ENCODE measurements at places on chromosomes 3 and 15.
A peak's percentile ranks its signal among the peaks of the same experiment; 100 is the strongest.

- no peak for DNase-seq
Measured at GRCh38 chr3:43004282-43004681, 25.2 kb downstream of the GASK1A start.

DNA sequence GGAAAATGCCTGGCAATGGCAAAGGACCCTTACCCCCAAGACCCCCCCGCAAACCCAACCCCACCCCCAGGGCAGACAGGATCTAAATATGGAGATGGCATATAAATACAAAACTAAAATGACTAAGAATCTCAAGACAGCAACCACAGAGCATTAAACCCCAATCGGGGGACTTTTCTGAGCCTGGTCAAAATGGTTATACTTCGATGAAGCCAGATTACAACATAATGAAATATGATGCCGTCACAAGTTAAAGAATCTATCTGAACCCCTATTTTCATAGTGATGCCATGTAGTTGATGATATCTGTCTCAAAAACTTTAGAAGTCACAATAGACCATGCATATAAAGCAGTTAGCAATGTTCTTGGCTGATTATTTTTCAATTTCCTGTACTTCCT is 223.6 kb downstream of the CGGBP1 start:
- no peak for DNase-seq

DNA sequence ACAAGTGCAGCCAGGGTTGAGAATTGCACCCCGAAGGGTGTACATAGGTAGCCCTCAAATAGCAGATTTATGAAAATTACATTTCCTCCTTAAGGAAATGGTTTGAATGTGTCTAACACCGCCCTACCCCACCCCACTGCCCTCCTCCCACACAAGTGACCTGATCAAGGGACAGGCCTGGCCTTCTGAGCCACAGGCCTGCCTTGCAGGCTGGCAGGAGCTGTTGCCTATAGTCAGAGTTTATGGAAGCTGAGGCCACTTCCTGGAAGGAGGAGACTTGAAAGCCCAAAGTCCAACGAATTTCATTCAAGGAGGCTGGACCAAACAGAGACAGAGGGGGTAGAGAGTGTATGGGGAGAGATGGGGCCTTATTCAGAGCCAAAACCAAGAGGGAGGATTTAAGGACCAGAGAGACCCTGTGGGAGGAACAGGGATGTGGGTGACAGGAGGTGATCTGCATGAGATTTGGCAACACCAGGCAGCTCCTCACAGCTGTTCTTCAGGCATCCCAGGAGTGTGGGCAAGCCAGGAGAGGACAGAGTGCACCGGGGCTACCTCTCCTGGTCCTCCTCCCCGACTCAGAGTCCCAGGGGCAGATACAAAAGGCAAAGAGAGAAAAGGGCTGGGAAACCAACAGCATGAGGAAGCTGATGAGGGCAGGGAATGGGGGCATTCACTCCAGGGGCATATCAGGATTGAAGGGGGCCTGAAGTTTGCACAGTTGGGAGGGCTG is 100.4 kb upstream of the HES1 start:
- DNase-seq: no peak

- no peak for DNase-seq
Measured at GRCh38 chr3:11933529-11933928, 70.7 kb upstream of the SYN2 start.

- no peak for DNase-seq
Measured at GRCh38 chr3:66985336-66985920, 12.7 kb upstream of the KBTBD8 start.

DNA sequence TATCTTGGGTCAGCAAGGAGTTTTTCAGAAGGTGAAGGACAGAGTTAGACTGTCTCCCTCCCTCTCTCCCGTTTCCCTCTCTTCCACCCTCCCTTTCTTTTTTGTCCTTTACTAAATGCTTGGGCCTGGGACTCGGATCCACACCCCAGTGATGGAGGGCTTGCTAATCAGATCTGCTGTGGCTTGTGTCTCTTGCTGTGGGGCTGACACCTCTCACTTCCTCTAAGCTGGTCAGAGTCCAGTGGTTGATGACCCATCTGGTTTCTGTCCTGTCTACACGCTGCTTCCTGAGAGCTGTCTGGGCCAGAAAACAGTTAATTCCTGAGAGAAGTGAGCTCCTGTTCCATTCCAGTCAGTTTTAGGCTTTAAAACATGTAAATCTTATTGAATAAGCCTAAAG is 849 bp downstream of the TRAK1 start:
- DNase-seq: no peak

GRCh38 chr15:73573572-73573971 is 59.6 kb downstream of the NPTN start:
- DNase-seq: peak; percentile 42

DNA sequence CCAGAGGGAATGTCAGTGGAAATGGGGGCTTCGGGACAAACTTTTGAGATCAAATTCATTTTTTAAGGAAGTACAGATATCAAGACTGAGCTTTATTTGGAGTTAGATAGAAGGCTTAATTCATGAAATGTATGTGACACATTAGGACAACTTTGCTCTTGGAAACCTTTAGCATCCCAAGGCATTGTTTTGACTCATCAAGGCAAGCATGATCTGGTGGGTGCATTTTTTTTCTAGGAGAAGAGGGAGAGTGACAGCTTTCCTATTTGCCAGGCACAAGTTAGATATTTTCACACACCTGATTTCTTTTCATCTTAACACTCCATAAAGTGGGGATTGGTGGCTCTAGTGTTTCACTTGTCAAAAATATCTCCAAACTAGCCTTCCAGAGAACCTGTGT is 61.5 kb upstream of the RPL35A start:
- no peak for DNase-seq

DNA sequence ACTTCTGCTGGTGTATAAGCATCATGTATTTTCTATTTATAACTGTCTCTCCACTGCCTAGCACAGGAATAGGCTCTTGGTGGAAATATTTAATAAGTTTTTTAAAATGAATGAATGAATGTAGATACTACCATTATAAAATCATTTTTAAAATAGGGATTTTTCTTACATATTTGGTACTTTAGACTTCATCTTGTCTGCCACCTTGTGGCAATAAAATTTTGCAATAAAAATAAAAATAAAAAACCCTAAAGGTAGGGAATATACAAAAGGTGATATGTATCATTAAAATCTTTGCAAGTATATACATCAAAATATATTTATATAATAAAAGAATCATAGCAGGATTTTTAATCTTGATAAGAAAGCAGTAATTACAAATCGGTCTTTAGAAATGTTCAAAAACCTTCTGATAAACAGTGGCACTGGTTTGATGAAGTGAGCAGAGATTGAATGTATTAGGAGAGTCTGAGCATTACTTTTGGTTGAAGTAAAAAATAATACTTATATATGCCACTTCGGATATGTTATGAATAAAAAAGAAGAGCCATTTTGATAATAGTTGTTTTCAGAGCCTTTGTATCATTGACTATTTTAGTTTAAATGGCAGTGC is 95.2 kb downstream of the SPATA16 start:
- no peak for DNase-seq

- no peak for DNase-seq
Measured at GRCh38 chr3:172848910-172849309, 98.4 kb downstream of the ECT2 start.

- no peak for DNase-seq
Measured at GRCh38 chr3:73351423-73352071, 273.2 kb downstream of the PDZRN3 start.

GRCh38 chr3:42421818-42422796 is 11.7 kb upstream of the LYZL4 start:
- DNase-seq: no peak

DNA sequence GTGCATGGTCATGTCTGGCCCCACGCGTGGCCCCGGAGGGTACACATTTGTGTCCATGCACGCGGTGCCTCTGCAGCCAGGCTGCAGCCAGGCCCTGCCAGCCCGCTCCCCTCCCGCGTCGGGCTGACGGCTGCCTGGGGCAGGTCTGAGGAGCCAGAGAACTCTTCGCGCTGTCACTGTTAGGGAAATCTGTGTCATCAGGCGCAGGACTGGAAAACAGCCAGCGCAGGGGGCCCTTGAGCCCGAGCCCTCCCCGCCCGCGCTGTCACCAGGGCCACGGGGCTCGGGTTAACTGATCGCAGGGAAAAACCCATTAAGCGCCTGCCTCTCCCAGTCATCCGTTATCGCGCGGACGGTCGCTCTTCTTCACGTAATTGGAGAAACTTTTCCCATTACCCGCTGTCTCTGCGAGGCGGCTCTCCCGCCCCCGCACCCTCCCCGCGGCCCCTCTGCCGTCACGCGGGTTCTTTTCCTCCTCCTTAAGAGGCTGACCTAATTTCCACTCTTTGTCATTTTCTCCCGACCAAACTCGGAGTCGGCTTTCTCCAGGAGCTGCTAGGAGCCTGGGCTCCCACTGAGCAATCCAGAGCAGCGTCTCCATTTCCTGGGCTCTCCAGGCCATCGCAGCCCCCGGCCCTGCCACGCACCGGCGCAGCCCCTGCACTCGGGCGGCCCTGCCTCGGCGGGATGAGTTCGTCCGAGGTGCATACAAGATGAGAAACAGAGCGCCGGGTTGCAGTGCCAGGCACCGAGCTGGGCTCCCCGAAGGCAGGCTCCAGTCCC is 57.5 kb upstream of the PRR23E start:
- DNase-seq: peak; percentile 51
